Neural crest cell (in vitro differentiated cells): ENCODE measurements at places on chromosomes 1 and 21. TPM values are rescaled to one million over a fixed set of nuclear protein-coding genes. Genes with fewer than 3 reads are reported as not detected.

DNA sequence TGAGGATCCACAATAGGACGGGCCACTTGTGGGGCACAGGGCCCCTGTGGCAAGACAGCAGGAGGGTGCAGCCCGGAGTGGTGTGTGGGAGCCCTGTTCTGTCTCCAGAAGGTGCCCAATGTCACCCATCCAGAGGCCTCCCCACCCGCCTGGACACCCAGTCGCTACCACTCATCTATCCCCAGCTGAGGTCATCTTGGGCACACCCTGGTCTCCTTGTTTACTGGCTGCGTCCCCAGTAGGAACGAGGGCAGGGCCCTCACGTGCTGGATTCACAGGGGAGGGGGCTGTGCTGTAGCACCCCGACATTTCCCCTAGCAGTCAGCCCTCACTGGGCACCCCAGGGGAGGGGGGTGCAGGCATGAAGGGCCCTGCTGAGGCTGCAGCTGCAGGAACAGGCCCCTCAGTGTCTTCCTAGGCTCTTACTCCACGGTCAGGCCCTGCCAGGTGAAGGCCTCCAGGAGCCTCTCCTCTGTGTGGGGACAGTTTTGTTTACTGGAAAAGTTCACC is 2.3 kb upstream of the TNNT2 start:
- DNase-seq = no peak

GRCh38 chr1:112983537-112984131 is 27.6 kb upstream of the SLC16A1 start:
- no peak for DNase-seq

- no peak for DNase-seq
Observed at GRCh38 chr21:17461014-17461413, 51.8 kb upstream of the CXADR start.

DNA sequence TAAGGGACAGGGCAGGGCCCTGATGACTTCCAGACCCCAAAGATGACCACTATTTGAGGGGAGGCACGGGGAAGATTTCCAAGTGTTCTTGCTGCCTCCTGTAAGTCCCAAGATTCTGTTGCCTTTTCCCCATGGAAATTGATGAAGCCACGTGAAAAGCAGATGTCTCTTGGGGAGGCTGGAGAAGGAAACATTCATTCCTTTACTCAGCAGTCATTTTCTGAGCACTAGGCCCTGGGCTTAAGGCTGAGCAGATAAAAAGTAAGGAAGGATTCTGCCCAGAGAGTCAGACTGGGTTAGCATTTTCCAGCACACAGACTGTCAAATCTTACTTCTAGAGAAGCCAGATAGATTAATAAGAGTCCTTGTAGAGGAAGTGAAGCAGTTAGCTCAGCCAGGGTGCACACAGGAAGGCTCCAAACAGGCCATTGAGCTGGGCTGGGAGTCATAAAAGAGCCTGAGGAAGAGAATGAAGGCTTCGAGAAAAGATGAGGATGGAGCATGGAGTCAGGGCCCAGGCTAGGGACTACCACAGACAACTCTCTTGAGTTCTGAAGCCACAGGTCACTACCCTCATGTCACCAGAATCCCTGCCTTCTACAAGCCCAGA is 10.1 kb downstream of the EXTL1 start:
- DNase-seq = no peak

DNA sequence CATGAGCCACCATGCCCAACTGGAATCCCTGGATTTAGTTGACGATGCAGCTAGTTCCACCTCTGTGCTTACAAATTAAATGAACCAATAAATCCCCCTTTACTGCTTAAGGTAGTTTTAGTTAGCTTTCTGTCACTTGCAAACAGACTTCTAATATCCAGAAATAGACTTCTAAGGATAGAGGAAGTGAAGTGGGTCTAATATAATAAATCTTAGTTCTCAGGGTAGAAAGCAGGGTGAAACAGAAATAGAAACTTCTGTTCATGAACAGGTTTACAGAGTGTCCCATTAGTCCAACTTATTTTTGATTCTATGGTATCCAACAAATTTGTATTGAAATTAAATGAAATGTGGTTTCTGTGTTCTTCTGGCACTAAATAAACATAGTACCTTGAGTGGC is 20.1 kb downstream of the BCAS2 start:
- no peak for DNase-seq

DNA sequence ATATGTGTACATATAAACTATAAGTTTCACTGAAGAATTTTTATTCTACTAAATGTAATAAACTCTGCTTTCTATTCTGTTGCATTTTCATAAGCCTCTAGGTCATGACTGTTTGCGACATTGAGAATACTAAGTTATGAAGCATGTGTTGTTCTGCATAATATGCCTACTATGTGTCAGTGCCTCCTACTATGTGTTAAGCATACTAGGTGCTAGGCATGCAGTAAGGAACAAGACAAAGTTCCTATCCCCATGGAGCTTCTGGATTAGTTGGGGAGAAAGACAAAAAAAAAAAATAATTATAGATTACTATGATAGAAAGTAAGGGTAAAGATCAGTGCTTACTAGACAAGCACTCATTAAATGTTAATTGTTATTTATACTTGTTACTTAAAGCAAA is 1.3 kb downstream of the SDCCAG8 start:
- no peak for DNase-seq

DNA sequence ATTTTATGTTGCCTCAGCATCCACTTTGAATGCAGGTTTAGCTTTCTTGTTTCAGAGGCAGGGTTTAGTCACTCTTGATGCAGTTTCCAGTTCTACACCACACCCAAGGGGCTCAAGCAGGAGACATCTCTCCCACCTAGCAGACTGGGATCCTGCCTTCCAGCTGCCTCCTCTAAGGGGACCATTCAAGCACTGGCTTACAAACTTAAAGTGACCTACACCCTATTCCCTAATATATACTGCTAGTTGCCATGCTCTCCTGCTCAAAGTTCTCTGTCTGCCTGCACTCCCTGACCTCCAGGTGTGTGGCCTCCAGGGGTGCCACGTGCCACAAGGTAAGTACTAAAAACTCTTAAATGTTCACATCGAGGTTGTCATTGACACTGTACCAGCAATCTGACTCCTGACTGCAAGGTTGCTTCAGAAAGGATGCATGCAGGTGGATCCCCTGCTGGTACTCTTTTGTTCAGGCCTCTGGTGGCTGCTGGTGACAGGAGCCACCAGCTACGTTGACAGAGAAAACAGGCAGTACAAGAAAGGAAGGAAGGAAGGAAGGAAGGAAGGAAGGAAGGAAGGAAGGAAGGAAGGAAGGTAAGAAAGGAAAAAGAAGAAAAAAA is 185.9 kb downstream of the COQ8A start:
- no peak for DNase-seq

DNA sequence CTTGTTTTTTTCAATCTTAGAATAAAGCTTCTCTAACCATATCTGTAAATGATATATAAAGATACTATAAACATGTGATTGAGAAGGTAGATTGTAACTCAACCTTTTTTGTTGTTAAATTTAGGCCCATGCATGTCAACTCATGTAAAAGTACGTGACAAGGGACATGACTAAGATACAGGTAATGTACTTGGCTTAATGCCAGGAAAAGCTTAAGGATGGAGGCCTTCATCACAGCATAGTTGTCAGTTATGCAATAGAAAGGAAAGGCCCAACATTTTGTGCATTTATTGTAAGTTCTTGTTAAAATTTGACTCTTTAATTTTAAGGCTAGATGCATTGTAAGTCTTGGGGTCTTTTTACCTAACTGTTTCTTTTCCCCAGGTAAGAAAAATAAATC is 305.1 kb downstream of the LTN1 start:
- DNase-seq = no peak

- DNase-seq = no peak
Observed at GRCh38 chr1:93670141-93670540, 11.5 kb downstream of the BCAR3 start.

DNA sequence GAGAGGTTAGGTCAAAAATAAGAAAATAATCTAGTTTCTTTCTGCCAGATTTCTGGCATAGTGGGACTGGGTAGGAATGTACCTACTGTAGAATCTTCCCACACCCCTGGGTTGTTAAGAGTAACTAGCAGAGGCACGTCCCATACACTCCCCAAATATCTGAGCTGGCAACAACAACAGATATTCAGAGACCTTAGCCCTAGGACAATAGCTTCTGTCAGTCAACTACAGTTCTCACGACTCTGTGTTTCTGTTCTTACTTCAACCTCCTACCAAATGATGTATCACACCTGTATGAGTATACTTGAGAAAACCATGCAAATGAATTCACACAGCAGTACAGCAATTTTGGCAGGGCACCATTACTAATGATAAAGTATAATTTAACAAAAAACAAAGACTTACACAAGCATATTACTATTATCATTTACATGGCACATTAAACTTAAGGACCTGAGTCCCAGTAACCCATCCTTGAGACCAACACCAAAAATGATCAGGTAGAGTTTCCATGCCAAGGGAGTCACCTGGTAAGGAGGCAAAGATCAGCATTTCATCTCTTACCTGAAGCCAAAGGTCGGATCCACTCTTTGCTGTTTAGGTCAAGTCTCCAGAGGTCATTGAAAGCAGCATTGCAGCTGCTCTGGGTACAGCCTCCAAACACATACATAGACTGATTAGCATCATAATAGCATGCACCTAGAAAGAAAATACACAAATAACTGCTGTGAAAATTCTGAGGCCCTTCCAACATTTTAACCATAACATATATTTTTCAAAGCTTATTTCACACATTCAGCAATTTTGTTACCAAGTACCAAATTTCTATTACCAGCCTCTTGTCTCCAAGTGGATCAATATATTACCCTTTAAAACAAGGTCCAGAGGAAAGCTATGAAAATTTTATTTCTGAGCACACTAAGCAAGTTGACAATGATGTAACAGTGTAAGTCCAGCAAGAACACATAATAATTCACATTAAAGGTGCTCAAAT is 57.5 kb upstream of the CPLANE2 start:
- no peak for DNase-seq

DNA sequence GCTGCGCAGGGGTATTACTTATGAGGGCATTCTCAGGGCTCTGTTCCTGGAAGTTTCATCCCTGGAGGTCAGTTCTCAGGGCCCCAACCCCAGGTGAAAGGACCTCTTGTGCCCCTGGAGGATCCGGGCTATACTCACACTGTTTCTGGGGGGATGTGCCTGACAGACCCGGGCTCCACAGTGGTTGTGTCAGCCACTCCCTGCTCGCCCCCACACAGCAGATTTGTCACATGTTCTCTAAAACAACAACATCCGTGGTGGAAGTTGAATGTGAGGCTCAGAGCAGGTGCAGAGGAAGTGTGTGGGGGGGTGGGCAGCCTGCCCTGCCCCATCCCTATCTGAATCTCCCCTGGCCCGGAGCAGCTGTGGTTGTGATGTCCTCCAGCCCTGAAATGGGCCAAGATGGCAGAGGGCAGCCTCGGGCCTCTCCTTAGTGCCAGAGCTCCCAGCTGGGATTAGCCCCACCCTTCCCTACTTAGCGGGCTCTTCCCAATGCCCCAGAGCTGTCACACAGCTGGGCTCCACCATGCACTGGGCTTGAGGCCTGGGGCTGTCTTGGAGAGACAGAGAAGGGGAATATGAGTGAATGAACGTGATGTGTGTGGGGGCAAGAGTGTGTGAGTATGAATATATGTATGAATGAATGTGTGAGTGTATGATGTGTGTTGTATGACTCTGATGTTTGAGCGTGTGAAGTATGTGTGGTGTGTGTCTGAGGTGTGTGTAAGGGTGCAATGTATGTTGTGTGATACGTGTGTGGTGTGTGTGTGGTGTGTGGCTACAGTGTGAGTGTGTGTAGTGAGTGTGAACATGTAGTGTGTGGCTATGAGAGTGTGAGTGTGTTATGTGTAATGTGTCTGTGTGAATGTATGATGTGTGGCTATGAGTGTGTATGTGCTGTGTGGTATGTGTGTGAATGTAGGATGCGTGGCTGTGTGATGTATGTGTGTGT is 1.5 kb upstream of the FCMR start:
- DNase-seq = no peak

- peak; percentile 43 for DNase-seq
Observed at GRCh38 chr1:96236156-96236739, 485.3 kb upstream of the PTBP2 start.

DNA sequence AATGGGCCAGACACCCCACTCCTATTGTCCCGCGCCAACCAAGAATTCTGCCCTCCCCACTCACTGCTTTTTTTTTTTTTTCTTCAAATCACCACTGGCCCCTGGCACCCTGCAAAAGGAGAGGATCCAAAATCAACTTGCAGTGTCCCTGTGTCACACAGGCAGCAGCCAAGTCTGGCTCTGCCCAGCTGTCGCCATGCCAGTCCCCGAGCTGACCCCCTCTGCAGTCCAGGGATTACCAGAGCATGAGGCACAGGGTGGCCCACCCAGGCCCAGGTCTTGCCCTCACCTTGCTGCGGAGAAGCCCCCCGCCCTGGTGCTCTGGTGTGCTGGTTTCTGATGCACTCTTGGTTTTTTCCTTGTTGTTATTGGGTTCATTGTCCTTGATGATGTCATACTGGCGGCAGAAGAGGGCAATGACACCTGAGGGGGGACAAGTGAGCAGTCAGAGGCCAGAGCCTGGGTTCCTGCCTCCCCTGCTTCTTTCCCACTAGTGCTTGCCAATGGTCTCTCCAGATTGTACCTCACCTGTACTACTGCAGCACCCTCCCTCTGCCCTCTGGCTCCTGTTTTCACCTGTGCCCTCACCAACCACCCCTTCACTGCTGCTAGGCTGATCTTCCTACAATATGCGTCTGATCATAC is 6.2 kb downstream of the FNDC5 start:
- DNase-seq = no peak

DNA sequence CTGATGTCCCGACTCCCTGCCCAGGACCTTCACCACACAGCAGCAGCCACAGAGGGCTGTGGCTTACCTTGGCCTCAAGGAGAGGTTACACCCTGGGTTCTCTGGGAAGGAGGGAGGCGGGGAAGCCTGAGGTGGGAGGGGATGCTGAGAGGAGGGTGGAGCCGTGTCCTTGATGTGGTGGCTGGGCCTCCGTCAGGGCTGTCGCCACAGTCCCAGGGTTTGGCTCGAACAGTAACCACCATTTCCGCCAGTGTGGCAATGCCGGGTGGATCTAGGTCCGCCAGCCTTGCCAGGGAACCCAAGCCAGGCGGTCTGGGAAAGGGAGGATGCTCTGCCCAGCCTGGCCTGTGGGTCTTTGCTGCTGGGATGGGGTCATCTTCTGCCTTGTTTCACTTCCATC is 18.4 kb upstream of the CDCA8 start:
- no peak for DNase-seq

DNA sequence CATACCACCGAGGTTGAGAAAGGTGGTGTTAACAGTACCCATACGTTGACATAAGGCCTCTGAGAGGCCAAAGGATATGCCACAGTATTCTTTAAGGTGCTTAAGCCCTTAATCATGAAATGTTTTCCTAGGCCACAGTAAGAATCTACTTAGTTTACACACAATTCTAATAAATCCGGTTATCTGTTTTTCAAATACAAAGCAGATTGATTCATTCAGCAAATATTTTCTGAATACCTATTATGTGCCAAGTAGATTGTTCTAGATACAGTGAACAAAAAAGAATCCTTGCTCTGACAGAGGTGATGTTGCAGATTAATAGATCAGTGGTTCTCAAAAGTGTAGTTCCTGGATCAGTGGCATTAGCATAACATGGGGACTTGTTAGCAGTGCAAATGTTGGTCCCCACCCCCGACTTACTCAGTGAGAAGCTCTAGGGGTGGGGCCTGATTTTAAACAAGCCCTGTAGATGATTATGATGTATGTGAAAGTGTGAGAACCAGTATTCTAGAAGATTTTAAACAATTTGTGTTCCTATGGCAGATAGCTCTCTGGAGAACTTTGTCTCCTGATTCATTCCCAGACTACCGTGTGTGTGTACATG is 61.6 kb downstream of the NFIA start:
- no peak for DNase-seq

LCE1D gene
- total RNA-seq = not detected in 2 replicates

FAM72C gene
- 5.1 and 7.1 TPM in 2 replicates for total RNA-seq

C1orf226 gene
- total RNA-seq = 9.3 and 9.8 TPM in 2 replicates

C1orf94 gene
- not detected in 2 replicates for total RNA-seq

RHCE gene
- total RNA-seq = 0.82 TPM in 1 of 2 replicates, not detected in the other

COL16A1 gene
- total RNA-seq = 0.72 and 0.80 TPM in 2 replicates

APOBEC4 gene
- not detected in 2 replicates for total RNA-seq
